ENCODE measurements at places on chromosomes 1 and 21.
A peak's percentile ranks its signal among the peaks of the same experiment; 100 is the strongest.

- no peak for DNase-seq
Observed at GRCh38 chr1:22652881-22653316, at the start of gene C1QB. TSS of gene C1QB (plus strand) at chr1:22653236. CDS start at chr1:22659463, 6,227 bp downstream.

GRCh38 chr21:28801906-28802305 is 190.8 kb downstream of the LTN1 start:
- DNase-seq, result no peak

DNA sequence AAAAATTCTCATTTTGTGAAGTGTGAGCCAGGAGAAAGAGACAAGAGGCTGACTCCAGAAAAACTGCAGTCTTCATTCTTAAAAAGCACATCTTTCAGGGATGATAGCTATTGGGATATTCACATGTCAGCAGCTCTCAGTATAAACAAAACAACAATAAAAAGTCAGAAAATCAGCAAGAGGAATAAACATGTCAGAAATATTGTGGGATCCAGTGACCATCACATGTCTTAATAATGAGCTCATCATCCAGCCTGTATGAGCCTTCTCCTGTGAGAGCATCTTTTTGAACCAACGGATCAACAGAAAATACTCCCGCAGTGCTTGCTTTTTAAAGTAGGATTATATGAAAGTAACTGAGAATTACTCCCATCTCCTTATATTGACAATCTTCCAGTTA is 241.6 kb downstream of the SMYD3 start:
- DNase-seq, result no peak

DNA sequence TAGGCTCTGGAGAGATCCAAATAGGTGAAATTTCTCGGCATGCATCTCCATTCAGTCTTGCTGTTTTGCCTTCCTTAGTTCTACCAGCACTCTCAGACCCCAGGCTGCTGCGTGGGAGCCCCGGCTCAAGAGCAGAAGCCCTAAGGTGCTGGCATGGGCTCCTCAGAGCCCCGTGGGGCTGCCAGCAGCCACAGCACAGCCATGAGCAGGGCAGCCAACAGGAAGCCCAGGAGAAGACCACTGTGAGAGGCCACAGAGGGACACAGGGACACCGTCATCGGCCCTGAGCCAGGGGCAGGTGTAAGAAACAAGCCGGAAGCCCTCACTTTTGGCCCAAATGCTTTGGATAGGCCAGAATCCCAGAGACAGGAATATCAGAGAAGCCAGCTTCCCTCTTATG is 66.6 kb downstream of the HIVEP3 start:
- DNase-seq, result no peak

DNA sequence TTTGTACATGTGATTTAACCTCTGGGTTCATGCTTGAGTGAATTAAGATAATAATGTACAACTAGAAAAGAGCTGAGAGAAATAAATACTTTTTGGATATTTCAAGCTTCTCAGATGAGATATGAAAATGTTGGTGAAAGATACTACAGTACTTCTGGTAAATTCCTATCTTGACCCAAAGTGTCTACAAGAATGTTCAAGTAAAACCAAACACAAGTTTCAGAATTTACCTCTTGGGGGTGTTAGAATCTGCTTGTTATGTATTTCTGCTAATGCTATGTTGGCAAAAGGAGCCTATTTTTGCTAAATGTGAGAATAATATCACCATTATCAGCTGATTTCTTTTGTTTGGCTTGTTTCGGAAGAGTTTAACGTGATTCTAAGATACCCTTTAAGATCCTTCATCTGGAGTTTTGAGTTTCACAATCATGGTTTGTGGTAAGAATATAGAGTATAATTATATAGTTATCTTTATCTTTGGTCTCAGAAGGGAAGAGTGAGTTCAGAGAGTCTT is 388.5 kb downstream of the LMO4 start:
- no peak for DNase-seq

- no peak for DNase-seq
Observed at GRCh38 chr1:229951856-229952534, 115.0 kb upstream of the GALNT2 start.

GRCh38 chr1:230145953-230146476 is 79.0 kb downstream of the GALNT2 start:
- DNase-seq, result no peak

GRCh38 chr1:193108471-193108870 is 3.3 kb upstream of the GLRX2 start:
- DNase-seq, result no peak

GRCh38 chr1:36223381-36223995 is 755 bp upstream of the THRAP3 start:
- peak; percentile 70 for DNase-seq

DNA sequence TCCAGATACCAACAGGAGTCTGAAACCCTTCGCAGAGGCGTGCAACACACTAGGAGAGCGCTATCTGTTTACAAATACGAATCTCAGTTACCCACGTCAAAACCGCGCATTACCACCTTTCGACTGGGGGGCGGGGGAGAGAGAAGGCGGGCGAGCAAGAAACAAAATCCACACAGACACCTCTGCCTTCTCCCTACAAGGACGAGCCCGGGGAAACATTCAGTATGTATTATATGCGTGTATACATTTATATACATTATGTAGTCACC is 722 bp downstream of the TUT4 start:
- DNase-seq, result peak; percentile 51

GRCh38 chr1:228261706-228262105 is 53.9 kb downstream of the OBSCN start:
- DNase-seq, result no peak

- no peak for DNase-seq
Observed at GRCh38 chr1:90809093-90809492, 92.0 kb upstream of the BARHL2 start.

DNA sequence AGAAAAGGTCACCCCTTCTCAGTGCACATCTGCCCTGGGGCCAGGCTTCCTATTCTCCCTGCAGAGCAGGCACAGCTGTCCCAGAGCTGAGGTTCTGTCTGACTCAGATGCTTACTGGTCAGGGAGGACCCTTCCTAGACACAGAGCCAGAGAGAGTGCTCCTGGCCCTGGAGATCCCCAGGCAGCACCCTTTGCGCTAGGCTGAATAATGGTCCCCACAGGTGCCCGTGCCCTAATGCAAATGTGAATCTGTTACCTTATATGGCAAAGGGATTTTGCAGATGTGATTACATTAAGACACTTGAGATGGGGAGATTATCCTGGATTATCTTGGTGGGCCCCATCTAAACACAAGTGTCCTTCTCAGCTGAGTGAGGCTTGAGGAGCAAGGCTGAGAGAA is 2.6 kb upstream of the TNNI1 start:
- DNase-seq, result no peak

GRCh38 chr1:232123775-232124659 is 497.4 kb downstream of the DISC1 start:
- DNase-seq, result no peak

DNA sequence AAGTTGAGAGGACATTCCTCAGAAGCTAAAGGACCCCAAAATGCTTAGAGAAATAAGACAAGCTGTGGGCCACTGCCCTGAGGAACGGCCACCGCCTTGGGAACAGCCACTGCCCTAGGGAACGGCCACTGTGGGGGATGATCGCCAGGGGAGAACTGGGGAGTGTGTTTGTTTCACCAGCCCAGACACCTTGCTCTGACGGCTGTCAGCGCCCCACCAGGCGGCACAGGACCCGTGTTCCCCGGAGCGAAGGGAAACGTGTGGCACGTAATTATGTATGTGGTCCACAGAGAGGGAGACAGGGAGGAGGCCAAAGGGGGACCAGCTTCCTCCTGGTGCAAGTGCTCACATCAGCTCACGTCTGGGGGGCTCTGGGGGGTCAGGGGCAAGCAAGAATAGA is 45.8 kb upstream of the RIPK4 start:
- no peak for DNase-seq

DNA sequence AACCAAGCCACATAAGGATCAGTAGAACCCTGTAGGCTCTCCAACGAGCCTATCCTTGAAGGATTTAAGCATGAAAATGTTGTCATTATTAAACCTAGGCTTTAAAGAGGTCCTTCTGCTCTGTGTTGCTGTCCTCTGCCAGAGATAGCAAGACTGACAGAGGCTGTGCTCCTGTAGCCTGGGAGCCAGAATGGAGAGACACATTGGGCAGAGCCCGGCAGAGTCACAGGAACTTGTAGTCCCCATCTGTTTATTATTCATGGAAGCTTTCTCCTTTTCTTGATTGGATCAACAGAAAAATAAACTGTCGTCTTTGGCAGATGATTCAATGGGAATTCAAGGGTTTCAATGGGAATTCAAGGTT is 19.2 kb upstream of the SLAMF1 start:
- no peak for DNase-seq

- peak; percentile 85 for DNase-seq
Observed at GRCh38 chr1:32350785-32351398, 11.4 kb downstream of the FAM229A start.

GRCh38 chr1:14787604-14788003 is 189.1 kb downstream of the KAZN start:
- no peak for DNase-seq

DNA sequence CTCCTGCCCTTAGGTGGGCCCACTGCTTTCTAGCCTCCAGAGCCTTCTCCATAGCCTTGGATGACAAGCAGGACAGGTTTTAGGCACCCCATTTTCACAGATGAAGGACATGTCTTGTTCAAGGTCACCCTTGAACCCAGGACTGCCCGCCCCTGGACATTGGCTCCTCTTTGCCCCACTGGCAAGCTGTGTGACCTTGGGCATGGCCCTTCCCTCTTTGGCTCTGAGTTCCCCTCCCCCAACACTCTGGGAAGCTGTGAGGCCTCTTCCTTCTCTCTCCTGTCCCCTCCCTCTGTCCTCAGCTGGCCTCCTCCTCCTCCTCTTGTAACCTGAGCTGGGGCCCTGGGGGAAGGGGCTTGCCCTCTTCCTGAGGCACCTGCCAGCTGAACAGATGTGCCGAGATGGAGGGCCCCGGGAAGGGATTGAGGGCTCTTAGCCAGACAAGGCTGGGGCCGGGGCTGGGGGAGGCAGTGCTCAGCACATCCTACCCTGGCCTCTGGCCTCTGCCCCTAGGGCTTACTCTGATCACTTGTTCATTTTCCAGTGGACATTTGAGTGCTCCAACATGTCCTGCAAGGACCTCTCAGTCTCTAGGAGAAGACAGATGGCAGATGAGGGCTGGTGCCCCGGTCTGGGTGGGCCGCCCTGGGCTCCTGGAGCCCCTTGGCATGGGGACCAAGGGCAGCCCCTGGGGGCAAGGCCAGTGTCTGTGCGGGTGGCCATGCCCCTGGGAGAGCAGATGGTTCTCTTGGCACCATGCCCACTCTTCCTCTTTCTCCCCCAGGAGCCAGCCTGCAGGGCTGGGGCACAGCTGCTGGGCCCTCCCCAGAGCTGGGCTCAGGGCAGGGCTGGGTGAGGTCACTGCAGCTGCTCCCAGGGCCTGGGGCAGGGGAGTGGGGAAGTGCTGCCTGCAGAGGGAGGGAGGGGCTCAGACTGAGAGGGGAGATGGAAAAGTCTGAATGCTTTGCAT is 10.7 kb downstream of the FOXO6 start:
- DNase-seq, result no peak

DNA sequence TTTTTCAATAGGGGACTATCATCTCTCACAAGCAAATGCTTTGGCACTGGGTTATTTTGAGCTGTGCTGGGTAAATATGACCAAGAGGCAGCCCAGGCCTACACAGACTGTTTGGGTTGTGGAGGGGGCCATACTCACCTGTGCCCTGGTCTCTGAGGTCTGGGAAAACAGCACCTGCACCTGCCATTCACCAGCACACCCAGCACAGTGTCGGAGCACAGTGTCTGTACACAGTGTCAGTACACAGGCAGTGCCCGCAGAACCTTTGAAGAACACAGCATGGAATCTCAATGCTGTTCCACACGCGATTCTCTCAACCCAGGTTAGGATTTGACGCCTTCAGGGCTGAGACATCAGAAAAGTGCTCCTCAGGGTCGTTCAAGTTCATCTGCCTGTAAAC is 35.0 kb upstream of the FAM89A start:
- no peak for DNase-seq

DNA sequence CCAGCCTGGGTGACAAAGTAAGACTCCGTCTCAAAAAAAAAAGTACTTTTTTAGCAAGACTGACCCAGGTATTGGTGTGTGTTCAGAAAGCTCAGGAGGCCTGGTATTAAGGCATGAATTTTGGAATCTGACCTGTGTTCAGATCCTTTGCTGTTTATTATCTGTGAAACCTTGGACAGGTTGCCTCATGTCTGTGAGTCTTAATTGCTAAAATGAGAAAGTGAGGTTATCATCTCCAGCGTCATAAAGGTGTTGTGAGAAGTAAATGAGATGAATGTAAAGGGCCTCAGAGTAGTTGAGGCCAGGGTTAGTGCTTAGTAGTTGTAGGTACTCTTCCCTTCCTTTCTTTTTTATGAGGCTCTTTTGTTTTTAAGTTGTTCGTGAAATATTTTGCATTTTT is 2.8 kb downstream of the C1orf50 start:
- no peak for DNase-seq

GRCh38 chr1:100485855-100486258 is 52.1 kb upstream of the GPR88 start:
- no peak for DNase-seq

DNA sequence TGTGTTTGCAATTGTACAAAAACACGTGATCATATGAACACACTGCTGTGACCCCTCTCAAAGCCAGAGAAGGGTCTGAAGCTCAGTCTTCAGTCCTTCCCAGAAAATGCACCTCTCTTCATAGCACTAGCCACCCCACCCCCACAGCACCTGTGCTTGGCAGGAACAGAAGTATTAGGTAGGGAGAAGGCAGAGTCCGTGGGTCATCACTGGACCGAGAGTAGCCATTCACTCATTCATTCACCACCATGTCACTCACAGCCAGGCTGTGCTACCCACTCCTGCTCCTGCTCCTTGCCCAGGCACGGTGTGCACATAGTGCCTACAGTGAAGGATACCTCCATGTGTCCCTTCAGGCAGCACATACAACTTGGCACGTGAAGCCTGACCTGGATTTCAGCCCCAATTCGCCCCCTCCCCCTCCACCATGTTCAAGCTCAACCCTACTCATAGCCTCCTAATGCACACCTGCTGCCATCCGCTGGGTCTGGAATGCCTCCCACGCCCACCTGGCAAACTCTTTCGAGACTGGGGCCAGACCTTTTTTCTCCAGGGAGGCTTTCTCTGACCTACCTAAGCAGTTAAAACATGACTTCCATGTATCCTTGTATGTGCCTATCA is 81.9 kb upstream of the GALNT2 start:
- DNase-seq, result no peak

GRCh38 chr1:219161371-219161770 is 12.3 kb upstream of the LYPLAL1 start:
- no peak for DNase-seq

DNA sequence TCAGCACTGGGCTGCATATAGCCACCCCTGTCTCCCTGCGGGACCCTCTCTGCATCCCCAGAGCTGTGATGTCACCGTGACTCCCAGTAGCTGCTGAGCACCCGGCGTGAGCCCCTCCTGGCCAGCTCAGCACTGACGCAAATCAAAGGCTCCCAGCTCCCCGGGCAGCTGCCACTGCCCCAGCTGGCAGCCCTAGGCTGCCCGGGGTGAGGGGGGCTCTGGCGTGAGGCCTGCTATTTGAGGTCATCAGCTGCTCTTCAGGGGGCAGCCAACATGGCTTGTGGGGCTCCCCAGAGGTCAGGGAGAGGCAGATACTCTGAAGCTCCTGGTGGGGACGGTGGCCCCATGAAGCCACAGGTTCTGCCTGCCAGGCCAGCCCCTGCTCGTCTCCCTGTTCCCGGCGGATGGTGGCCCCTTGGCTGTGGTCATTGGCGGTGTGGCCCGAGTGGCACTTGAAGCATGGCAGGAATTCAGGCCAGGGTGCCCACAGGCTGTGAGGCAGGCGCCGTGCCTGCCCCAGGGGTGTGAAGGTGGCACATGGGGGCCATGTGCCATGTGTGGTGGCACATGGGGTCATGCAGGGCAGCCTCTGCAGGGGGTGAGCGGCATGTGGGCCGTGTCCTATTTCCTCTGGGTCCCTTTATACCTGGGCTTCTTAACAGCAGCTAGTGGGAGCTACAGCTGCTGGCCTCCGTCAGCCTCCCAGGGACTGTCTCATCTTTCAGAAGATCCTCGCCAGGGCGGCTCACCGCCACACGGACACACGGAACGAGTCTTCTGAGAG is 85.4 kb downstream of the SIK1 start:
- no peak for DNase-seq

Measured in GM20000 (cell line).